ENCODE measurements at places on chromosomes 13 and 19. TPM values are rescaled to one million over a fixed set of nuclear protein-coding genes. Genes with fewer than 3 reads are reported as not detected.
A peak's percentile ranks its signal among the peaks of the same experiment; 100 is the strongest.

DNA sequence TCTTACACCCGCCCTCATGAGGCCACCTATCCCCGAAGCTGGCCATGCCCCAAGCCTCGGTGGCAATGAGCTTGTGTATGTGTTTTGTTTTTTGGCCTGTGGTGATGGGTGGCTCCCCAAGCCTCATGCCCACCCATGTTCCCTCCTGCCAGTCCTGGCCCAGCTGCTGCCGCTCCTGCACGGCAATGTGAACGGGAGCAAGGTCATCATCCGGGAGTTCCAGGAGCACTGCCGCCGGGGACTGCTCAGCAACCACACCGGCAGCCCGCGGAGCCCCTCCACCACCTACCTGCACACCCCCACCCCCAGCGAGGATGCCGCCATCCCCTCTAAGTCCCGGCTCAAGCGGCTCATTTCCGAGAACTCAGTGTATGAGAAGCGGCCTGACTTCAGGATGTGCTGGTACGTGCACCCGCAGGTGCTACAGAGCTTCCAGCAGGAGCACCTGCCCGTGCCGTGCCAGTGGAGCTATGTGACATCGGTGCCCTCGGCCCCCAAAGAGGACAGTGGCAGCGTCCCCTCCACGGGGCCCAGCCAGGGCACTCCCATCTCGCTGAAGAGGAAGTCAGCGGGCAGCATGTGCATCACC is 24.6 kb downstream of the UBXN6 start:
- no peak overlapping the region for H3K27ac ChIP-seq
- H3K4me3 ChIP-seq: no peak overlapping the region
- no peaks in the 10 kb centered on the region for H3K4me1 ChIP-seq
- no peak for DNase-seq
- H3K36me3 ChIP-seq: peaks cover 58% of the 10 kb centered on the region

Gene OR7A5
- total RNA-seq: not detected

DNA sequence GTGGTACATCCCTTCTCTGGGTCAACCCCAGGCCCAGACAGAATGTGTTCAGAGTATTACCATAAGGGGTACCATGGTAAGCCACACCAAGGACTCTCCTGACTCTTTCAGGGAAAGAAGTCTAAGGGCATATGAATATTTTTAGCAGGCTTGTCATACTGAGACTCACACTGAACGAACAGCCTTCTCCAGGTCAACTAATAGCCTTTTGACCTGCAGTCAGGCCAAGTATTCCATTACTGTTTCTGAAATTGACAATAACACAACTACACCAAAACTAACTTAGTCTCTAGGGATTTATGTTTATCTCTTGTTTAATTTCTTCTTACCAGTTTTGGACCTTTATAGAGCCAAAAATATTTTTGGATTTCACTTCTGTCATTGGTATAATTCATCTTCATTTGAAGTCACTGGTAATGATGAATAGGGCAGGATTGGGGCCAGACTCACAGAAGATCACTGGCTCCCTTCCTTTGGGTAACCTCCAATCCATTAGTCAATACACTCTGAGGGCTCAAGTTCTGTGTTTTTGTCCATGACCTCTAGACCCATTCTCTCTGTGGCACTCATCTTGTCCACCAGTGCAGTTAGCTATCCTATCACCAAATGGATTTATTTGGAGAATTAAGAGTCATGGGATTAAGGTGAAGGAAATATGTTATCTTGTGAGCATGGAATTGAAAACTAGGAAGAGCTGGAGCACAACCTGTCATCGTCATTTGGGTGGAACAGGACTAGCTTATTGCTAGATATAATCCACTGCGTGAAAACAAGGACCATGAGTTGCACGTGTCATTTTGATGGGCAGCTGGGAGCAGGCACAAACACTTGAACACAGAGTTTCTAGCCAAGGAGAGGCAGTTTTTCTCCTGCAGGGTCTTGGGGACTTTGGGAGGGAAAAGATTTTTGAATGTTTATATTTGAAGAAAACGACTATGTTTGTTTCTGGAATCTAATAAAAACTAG is 313.3 kb downstream of the DCLK1 start:
- peaks cover 1% of the 10 kb centered on the region for H3K27me3 ChIP-seq
- H3K27ac ChIP-seq: no peak overlapping the region
- H3K4me3 ChIP-seq: no peak overlapping the region
- no peaks in the 10 kb centered on the region for H3K36me3 ChIP-seq
- no peak for DNase-seq
- no peaks in the 10 kb centered on the region for H3K4me1 ChIP-seq

DNA sequence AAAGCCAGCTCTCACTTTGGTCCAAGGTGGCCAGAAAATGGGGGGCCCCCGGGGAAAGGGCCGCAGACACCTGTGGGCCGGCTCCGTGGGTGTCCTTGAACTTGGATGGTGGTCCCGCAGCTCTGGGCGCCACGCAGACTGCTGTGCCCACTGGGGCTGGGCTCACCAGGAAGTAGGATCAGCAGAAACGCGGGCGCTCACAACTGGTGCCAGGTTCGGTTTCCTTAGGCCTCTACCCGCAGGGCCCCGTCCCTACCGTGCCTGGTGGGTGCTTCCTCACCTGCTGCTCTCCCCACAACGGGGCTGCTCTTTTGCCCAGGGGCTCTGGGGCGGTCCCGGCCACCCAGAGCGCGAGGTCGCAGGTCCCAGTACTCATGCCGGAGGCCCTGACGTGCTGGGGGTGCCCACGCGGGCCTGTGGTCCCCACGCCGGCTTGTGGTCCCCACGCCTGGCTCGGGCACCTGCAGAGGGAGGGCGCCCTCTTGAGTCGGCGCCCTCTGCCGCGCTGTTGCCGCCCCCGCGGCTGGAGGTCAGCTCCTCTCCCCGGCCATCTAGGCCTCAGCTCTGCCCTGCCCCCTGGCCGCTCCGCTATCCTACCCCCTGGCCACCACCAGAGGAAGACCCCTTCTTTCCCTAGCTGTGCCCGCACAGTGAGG is 1303.6 kb downstream of the UQCRFS1 start:
- no peak for DNase-seq
- no peaks in the 10 kb centered on the region for H3K36me3 ChIP-seq
- no peaks in the 10 kb centered on the region for H3K27me3 ChIP-seq
- H3K4me1 ChIP-seq: no peaks in the 10 kb centered on the region
- no peak overlapping the region for H3K27ac ChIP-seq
- H3K4me3 ChIP-seq: no peak overlapping the region

DNA sequence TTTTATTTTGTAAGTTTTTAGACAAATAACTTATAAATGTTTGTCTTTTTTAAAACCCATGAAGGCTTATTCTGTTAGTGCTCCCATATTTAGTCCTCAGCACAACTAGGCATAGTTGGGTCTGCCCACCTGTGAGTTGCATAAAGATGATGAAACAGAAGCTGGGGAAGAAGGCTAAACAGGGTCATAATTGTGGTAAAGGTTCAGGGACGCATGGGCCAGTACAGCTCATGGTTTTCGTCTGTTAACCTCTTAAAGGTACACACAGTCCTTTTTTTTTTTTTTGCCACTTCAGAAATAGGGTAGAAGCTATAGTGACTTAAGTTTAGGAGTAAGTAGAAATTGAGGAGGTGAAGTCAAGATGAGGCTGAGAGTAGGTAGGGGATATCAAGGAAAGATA is 58.3 kb downstream of the TM9SF2 start:
- H3K4me1 ChIP-seq: peaks cover 12% of the 10 kb centered on the region
- H3K27ac ChIP-seq: no peak overlapping the region
- no peak overlapping the region for H3K4me3 ChIP-seq

- H3K4me3 ChIP-seq: no peak overlapping the region
- peaks cover 80% of the 10 kb centered on the region for H3K36me3 ChIP-seq
- H3K27ac ChIP-seq: no peak overlapping the region
- DNase-seq: no peak
These were observed 27.3 kb downstream of the ZNF430 start for GRCh38 chr19:21047716-21048115.

- no peaks in the 10 kb centered on the region for H3K36me3 ChIP-seq
- no peaks in the 10 kb centered on the region for H3K27me3 ChIP-seq
- no peak for DNase-seq
- H3K4me1 ChIP-seq: peaks cover 25% of the 10 kb centered on the region
- H3K4me3 ChIP-seq: no peak overlapping the region
These were observed 335.5 kb downstream of the FOXO1 start for GRCh38 chr13:40330950-40331349.

Gene ZNF568
- total RNA-seq: 6.3 TPM

- H3K36me3 ChIP-seq: no peaks in the 10 kb centered on the region
- H3K27me3 ChIP-seq: no peaks in the 10 kb centered on the region
- no peak for DNase-seq
- no peak overlapping the region for H3K27ac ChIP-seq
- no peaks in the 10 kb centered on the region for H3K4me1 ChIP-seq
These were observed 453.9 kb downstream of the SLITRK5 start for GRCh38 chr13:88125055-88125454.

- no peaks in the 10 kb centered on the region for H3K36me3 ChIP-seq
- H3K27me3 ChIP-seq: no peaks in the 10 kb centered on the region
- no peak overlapping the region for H3K4me3 ChIP-seq
- no peak for DNase-seq
- no peaks in the 10 kb centered on the region for H3K4me1 ChIP-seq
- no peak overlapping the region for H3K27ac ChIP-seq
These were observed 508.9 kb upstream of the ARGLU1 start for GRCh38 chr13:107076801-107077200.

DNA sequence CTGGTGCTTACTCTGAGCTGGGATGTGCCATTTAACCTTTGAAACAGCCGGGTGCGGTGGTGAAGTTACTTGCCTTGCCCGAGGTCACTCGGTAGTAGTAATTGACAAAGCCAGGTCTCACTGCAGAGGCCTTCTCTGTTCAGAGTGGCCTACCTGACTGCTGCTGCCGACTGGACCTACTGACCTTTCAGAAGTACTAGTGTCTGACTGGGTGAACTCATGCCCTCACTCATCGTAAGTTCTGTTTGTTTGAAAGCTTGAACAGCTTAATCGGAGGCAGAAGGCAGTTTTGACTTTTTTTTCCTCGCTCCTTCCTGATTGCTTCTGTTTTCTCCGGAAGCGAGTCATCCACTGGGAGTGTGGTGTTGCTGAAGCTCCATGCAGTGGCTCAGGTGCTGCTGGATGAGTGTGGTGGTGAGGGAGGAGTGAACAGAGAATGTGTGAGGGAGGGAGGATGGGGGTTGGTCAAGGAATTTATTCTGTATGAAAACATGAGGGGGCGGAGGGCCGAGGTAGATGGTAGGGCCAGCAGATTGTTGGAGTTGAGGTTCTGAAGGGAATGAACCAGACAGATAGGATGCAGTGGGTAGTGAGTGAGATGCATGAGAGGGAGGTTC is 2.7 kb downstream of the SPINT2 start:
- no peak overlapping the region for H3K4me3 ChIP-seq
- no peaks in the 10 kb centered on the region for H3K27me3 ChIP-seq
- H3K36me3 ChIP-seq: no peaks in the 10 kb centered on the region
- no peak overlapping the region for H3K27ac ChIP-seq
- DNase-seq: no peak
- peaks cover 41% of the 10 kb centered on the region for H3K4me1 ChIP-seq

DNA sequence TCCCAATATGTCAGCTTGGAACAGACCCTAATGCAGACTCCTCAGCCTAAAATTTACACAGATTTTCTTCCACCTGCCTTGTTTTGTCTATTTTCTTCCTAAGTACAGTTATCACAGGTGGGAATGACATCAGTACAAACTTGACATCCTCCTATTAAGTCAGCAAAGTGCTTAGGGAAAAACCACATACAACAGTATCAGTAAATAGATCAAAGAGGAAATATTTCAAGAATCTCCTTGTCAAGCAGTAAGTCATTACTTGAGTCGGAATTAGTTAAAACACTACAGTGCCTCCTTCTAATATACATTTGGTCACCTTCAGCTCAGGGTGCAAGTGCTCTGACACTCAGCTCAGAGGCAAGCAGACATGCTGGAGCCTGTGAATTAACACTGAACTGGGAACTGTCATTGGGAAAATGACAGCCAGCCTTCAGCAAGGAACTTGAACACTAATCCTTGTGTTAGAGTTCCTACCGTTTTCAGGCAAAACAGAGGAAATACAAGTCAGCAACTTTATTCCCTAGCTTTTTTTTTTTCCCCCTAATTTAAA is 394.3 kb upstream of the HTR2A start:
- H3K27me3 ChIP-seq: no peaks in the 10 kb centered on the region
- no peak overlapping the region for H3K27ac ChIP-seq
- no peaks in the 10 kb centered on the region for H3K4me1 ChIP-seq
- no peak overlapping the region for H3K4me3 ChIP-seq

Gene COG6
- total RNA-seq: 28.3 TPM

DNA sequence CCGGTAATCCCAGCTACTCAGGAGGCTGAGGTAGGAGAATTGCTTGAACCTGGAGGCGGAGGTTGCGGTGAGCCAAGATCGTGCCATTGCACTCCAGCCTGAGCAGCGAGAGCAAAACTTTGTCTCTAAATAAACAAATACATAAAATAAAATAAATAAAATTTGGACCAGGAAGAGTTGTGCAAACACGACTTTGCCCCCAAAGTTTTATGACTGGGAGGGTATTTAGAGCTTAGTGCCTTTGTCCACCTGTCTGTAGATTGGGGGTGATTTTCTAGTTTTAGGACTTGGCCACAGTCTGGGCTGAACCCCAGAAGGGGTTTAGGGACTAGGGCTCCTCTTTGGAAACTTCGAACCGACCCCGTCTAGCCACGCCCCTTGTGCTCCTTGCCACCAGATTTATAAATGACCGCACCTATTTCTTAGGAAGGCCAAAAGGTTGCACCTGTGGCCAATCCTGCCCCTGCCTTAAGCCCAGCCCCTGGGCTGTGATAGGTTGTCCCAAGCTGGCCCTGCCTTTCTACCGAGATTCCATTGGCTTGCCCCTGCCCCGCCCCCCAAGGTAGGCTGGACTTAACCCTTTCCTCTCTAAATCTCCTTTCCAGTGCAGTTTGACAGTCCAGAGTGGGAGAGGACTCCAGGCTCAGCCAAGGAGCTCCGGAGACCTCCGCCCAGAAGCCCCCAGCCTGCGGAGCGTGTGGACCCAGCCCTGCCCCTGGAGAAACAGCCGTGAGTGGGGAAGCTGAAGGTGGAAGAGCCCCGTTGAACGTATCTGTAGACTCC is 5.3 kb downstream of the SHD start:
- peaks cover 4% of the 10 kb centered on the region for H3K4me1 ChIP-seq
- peaks cover 15% of the 10 kb centered on the region for H3K27me3 ChIP-seq
- no peak for DNase-seq
- no peaks in the 10 kb centered on the region for H3K36me3 ChIP-seq

Gene OR10H5
- not detected for total RNA-seq

- peaks cover 11% of the 10 kb centered on the region for H3K36me3 ChIP-seq
- H3K27me3 ChIP-seq: no peaks in the 10 kb centered on the region
- no peak overlapping the region for H3K27ac ChIP-seq
These were observed 86.0 kb downstream of the ZNF726 start for GRCh38 chr19:24000656-24001055.

DNA sequence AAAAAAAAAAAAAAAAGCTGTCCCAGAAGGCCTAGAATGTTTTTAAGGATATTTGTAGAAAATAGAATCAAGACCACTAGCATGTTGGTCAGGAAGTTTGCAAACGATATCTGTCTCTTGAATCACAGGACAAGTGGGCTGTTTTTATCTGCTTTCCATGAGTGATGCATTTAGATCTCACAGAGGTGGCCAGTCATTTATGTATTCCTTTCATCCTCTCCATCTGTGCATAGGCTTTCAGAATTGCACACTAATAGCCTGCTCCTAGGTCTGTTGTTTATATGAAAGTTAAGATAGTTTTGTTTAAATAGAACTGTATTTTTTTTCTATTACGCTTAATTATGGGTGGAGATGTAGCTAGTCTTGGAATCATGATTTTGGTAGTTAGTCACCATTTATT is 289.5 kb downstream of the SHISA2 start:
- no peak for DNase-seq
- peak overlapping the region; percentile 32 for H3K27ac ChIP-seq
- H3K27me3 ChIP-seq: no peaks in the 10 kb centered on the region
